ENCODE measurements at places on chromosomes 6 and 20.

- DNase-seq: no peak
Observed at GRCh38 chr6:348860-349396, 42.6 kb upstream of the IRF4 start.

DNA sequence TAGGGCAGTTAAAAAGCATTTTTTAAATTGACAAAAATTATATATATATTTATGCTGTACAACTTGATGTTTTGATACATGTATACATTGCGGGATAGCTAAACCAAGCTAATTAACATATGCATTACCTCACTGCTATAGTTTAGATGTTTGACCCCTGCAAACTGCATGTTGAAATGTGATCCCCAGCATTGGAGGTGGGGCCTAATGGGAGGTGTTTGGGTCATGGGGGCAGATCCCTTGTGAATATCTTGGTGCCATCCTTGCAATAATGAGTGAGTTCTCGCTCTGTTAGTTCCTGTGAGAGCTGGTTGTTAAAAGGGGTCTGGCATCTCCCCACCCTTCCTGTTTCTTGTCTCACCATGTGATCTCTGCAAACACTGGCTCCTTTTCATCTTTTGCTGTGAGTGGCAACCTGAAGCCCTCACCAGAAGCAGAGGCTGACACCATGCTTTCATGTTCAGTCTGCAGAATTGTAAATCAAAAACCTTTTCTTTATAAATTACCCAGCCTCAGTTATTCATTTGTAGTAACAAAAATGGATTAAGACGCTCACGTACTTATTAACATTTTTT is 111.8 kb downstream of the MCHR2 start:
- DNase-seq: no peak

DNA sequence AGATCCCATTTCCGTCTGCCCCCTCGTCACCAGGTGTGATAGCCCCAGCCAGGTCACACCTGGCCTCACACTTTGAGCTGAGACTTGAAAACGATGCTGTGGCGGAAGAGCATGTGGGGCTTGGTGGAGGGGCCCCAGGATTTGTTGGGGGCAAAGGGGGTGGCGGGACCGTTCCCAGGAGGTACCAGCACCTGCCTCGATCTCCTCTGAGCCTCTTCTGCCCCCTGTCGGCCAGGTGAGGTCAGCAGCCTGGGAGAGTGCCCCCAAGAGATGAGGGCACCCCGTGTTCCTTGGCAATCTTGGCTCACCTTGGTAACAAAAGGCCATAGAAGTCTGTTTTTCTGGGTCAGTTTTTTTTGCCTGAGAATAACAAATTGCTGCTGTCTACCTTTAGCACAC is 25.4 kb downstream of the SPATA2 start:
- no peak for DNase-seq

DNA sequence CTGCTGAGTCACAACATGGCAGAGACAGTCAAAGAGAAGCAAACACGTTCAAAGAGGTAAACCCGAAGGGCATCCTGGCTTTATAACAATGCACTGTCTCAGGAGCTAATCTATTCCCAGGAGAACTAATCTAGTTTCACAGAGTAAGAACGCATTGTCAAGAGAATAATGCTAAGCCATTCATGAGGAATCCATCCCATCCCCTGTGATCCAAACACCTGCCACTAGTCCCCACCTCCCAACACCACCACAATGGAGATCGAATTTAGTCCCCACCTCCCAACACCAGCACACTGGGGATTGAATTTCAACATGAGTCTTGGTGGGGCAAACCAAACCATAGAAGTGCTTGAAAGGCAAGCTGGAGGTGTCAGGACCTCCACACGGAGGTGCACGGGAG is 231.5 kb upstream of the ID4 start:
- no peak for DNase-seq

GRCh38 chr6:98832284-98833056 is 1.9 kb upstream of the POU3F2 start:
- peak; percentile 72 for DNase-seq

DNA sequence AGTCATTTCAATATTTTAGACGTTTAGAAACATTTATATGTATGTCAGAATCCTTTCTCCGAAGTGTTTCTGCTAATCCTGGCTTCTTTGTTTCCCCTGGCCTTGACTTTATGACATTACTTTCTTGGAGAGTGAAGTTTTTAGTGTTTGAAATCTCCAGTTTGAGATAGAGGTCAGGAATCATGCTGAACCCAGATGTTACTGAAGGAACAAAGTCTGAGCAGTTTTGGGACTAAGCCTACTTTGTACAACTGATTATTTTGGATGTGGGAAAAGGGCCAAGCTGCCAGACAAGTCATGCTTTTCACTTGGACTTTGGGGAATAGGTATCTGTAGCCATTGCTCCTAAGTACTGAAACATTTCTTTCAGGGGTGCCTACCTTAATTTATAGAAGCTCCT is 2.3 kb downstream of the RNF144B start:
- no peak for DNase-seq

DNA sequence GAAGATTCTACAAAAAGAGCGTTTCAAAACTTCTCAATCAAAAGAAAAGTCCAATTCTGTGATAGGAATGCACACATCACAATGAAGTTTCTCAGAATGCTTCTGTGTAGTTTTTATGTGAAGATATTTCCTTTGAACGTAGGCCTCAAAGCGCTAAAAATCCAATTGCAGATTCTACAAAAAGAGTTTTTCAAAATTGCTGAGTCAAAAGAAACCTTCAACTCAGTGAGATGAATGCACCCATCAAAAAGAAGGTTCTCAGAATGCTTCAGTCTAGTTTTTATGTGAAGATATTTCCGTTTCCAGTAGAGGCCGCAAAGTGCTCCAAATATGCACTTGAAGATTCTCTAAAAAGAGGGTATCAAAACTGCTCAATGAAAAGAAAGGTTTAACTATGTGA is 319.7 kb upstream of the DEFB115 start:
- DNase-seq: no peak

DNA sequence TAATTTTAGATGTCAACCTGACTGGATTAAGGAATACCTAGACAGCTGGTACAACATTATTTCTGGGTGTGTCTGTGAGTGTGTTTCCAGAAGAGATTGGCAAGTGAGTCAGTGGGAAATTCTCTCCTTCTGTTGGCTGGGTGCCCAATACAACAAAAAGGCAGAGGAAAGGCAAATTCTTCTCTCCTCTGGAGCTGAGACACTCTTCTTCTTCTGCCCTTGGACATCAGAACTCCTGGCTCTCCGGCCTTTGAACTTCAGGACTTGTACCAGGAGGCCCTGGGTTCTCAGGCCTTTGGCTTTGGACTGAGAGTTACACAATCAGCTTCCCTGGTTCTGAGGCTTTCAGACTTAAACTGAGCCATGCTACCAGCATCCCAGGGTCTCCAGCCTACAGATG is 7.8 kb upstream of the BTN3A1 start:
- DNase-seq: no peak

DNA sequence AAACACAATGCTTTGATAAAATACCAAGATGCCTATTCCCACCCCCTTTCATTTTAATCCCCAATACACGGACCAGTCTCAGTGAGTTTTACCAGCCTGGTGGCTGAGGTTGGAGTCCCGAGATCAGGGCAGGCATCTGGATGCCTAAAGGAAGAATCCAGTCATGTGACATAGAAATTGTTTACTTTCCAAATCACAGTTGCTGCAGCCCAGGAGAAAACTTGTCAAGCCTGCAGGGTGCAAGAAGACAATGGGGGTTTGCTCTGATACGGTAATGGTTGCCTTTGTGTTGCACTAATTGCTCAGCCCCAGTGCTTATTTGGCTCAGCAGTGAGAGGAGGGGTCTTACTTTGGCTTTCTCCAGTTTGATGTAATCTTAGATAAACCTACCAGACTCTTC is 308.5 kb upstream of the POU3F2 start:
- DNase-seq: peak; percentile 56

- DNase-seq: peak; percentile 86
Observed at GRCh38 chr6:17392978-17393891, at the start of gene CAP2. TSS of gene CAP2 (plus strand) at chr6:17393595. CDS start at chr6:17421556, 27,961 bp downstream.

DNA sequence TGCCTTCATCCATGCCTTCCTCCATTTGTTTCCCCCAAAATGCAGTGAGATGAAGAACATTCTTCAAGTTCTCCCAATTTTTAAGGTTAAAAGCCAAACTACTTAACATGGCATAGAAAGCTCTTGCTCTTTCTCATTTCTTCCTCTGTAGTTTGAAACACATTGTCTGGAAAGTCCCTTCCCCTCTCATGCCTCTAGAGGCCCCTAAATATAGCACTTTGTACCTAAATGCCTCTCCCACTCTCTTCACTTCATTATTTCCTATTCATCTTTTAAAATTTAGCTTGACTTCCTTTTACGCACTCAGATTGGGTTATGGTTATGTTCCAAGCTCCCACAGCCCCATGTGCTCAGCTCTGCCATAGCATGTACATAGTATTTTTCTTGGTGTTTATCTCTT is 389.3 kb downstream of the HDGFL1 start:
- no peak for DNase-seq

GRCh38 chr6:82251942-82252341 is 4.4 kb upstream of the IBTK start:
- DNase-seq: no peak

Measured in ecto neural progenitor cell (in vitro differentiated cells).